ENCODE measurements at places on chromosomes 16 and 17.

GRCh38 chr17:38420518-38420917 is 7.7 kb upstream of the ARHGAP23 start:
- DNase-seq, result no peak

- no peak for DNase-seq
Observed at GRCh38 chr17:17090642-17091103, 48.4 kb downstream of the MPRIP start.

GRCh38 chr17:28394337-28395116 is 11.5 kb downstream of the SLC46A1 start:
- no peak for DNase-seq

DNA sequence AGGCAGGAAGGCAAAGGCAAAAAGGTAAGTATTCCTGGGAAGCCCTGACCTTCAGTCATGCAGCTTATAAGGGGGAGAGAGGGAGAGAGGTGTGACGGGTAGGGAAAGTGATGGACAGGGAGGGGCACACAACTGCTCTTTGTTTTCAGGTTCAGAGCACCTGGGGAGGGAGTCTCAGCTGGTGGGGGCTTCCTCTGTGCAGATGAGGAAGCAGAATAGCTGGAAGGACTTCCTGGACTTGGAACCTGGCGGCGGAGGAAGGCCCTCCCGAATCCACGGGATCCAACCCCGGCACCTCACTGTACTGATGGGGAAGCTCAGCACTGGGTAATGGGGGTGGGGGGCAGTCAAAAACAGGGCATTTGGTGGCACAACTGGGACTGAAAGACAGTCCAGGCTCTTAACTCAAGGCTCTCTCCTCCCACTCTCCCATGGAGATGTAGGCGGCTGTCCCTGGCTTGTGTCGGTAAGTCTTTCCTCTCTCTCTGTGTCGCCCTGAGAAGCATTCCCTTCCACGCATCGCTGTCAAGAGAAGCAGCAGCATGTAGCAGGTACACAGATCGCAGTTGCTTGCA is 11.9 kb upstream of the PITPNM3 start:
- no peak for DNase-seq

- no peak for DNase-seq
Observed at GRCh38 chr17:40345161-40345993, 19.2 kb downstream of the GJD3 start.

DNA sequence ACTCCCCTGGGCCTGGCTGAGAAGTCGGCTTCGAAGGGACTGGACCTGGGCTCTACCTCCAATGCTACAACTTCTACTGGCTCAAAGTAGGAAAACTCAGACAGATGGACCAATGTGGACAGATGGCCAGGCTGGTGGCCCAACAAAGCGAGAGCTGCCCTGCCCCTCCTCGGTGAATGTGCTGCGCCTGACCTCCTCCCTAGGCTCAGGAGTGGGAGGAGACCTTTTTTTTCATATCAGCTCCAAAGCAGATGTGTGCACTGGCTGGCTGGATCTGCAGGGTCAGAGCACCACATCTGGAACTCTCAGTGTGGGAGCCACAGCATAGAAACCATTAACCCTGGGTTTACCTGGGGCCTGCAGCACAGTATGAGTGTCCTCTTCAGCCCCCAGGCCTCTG is 20.8 kb downstream of the ATP6V0D1 start:
- no peak for DNase-seq

DNA sequence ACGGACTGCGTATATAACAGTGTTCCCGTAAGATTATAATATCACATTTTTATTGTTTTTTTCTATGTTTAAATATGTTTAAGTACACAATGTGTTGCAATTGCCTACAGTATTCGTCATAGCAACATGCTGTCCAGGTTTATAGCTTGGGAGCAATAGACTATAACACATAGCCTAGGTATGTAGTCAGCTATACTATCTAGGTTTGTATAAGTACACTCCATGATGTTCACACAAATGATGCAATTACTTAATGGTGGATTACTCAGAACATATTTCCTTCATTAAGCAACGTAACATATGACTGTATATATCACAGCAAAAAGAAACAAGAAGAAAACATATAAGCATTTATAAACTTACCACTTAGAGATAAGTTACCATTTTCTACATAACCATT is 160.0 kb downstream of the CBLN1 start:
- DNase-seq, result no peak

GRCh38 chr16:72166954-72167561 is 4.9 kb downstream of the PMFBP1 start:
- no peak for DNase-seq

DNA sequence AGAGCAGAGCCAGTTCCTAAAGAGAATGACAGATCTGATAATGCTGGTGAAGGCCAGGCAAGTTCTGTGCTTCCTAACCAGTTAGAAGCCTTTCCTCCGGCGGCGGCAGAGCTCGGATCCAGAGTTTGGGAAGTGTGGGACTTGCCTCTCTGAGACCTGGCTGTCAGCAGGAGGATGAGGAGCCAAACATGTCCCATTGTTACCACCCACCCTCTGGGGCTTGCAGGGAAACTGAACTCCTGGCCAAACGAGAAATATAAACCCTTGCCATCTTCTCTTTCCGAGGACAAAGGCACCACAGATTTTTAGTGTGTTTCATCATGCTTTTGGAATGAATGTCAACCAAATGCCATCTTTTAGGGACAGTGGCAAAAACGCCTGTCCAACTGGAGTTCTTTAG is 80.2 kb upstream of the SMURF2 start:
- no peak for DNase-seq

DNA sequence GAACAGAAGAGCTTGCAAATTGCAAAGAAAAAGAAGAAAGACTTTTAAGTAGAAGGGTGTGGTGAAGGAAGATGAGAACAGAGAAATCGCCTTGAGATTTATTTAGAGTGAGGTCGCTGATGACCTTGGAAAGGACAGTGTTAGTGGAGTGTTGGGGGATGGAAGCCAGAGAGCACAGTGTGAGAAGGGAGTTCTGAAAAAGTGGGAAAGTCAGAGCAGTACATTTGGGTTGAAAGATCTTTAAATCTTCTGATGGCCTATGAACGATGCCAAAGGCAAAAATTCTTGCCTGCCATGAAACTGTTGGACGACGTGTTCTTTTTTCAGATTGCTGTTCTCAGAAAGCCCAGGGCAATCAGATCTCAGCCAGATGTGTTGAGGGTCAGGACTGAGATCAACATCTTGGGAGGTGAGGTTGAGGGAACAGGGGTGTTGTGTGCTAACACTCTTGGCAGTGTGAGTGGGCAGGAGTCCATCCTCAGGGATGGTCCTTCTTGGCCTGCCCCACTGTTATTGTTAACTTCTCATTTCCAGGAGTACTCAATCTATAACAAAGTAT is 330.1 kb downstream of the MAP2K6 start:
- DNase-seq, result no peak

- no peak for DNase-seq
Observed at GRCh38 chr17:38339891-38340290, 3.9 kb downstream of the GPR179 start.

DNA sequence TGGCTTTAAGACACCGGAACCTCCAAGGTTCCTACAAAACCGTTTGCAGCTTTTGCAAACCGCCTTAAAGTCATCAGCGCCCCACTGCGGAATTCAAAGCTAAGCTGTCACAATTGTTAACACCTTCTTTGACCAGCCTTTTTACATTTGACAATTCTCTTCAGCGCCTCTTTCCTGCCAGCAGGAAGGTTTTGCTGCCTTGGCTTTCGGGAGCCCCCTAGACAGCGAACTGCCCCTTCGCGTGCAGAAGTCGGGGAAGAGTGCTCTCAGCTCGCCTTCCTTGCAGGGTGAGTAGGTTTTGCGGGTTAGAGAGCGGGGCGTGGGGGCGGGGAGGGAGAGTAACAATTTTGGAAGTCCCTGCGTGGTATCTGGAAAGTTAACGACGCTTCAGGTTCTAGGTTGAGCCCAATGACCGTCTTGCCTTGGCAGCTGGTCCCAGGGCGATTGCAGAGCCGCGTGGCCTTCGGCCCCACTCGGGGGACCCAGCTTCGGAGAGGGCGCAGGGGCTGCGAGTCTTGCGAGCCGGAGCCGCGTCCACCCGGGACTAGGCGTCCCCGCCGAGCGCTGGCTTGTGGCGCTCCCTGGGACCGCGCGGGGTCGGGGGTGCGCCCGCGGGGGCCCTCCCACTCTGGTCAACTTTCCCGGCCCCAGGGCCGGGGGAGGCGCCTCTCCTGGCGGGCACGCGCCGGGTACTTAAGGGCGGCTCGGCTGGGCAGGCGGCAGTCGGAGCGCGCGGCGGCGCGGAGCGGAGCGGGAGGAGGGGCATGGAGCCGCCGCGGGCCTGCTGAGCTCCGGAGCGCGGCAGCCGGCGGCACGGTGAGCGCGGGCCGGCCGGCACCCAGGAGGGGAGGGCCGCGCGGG is at the start of gene HAS3:
Gene HAS3 (plus strand): TSS at position 153 of the 861 bp plus-strand sequence. CDS start 3,743 bp downstream, outside the sequence.
- no peak for DNase-seq

Measured in ascending aorta (tissue), 2 donors.